ENCODE measurements at places on chromosomes 13 and 19. TPM values are rescaled to one million over a fixed set of nuclear protein-coding genes. Genes with fewer than 3 reads are reported as not detected.

Gene CEACAM21
- 40.7 TPM for total RNA-seq

Gene ZNF524
- 21.4 TPM for total RNA-seq

Gene ZIC5
- not detected for total RNA-seq

Gene SPATA13
- total RNA-seq = 65.0 TPM

Gene IFNL1
- 1.8 TPM for total RNA-seq

Gene CCDC194
- 3.7 TPM for total RNA-seq

Gene MATK
- 7.4 TPM for total RNA-seq

Gene IL4I1
- 11.1 TPM for total RNA-seq

Gene CAPNS1
- 234 TPM for total RNA-seq

Gene COG3
- total RNA-seq = 20.6 TPM

All from activated naive CD4-positive, alpha-beta T cell treated with anti-CD3 and anti-CD28 coated beads, Interleukin-2, amount 50 U/mL, for 72 hours (primary cell).